ENCODE measurements at places on chromosomes 3 and 15. TPM values are rescaled to one million over a fixed set of nuclear protein-coding genes. Genes with fewer than 3 reads are reported as not detected.

Gene CTXND1
- total RNA-seq: 6.3 TPM

Gene GOLGA6A
- 0.98 TPM for total RNA-seq

Gene CCDC39
- 0.58 TPM for total RNA-seq

Gene OCA2
- total RNA-seq: 0.98 TPM

Gene TRPM7
- total RNA-seq: 57.8 TPM

Gene SACM1L
- total RNA-seq: 66.0 TPM

Gene GRAMD1C
- total RNA-seq: 3.0 TPM

Gene DNAH12
- 0.80 TPM for total RNA-seq

Gene CFAP100
- total RNA-seq: 1.5 TPM

Gene MRAS
- 314 TPM for total RNA-seq

Gene SHF
- 15.4 TPM for total RNA-seq

Gene FSTL1
- total RNA-seq: 480 TPM

Gene NR2E3
- total RNA-seq: not detected

Gene RHCG
- total RNA-seq: not detected

Gene GALNT15
- 54.4 TPM for total RNA-seq

Gene COL6A5
- not detected for total RNA-seq

Gene CCDC13
- total RNA-seq: 3.1 TPM

Gene SERPINI2
- not detected for total RNA-seq

Gene MST1R
- 2.7 TPM for total RNA-seq

Gene LXN
- 24.9 TPM for total RNA-seq

Gene EPB42
- total RNA-seq: 4.5 TPM

Gene SLC51A
- total RNA-seq: 0.58 TPM

Gene PLA2G4F
- not detected for total RNA-seq

Gene EAF2
- total RNA-seq: 7.1 TPM

Gene CNTN4
- total RNA-seq: 80.0 TPM

Gene SLC38A3
- 2.5 TPM for total RNA-seq

Gene MED12L
- total RNA-seq: 4.8 TPM

Gene SKOR1
- total RNA-seq: 1.3 TPM

Gene TRIM42
- not detected for total RNA-seq

Gene SHC4
- 74.2 TPM for total RNA-seq

Gene HERC2
- total RNA-seq: 84.9 TPM

Gene SAMMSON
- total RNA-seq: 3.4 TPM

Gene SYNPR
- not detected for total RNA-seq

Gene NUTM1
- total RNA-seq: not detected

Gene PPP2R3A
- 15.2 TPM for total RNA-seq

Gene PCLAF
- total RNA-seq: not detected

Gene TMEM108
- 0.67 TPM for total RNA-seq

Gene PAQR5
- total RNA-seq: 6.5 TPM

Gene RTP4
- total RNA-seq: 2.1 TPM

Gene C3orf85
- total RNA-seq: not detected

Gene ASB14
- not detected for total RNA-seq

Gene FETUB
- not detected for total RNA-seq

Gene RBPMS2
- 14.2 TPM for total RNA-seq

Gene CP
- 26.1 TPM for total RNA-seq

Gene MAP6D1
- total RNA-seq: 1.1 TPM

Gene AMT
- total RNA-seq: 12.4 TPM

Gene SIDT1
- 4.5 TPM for total RNA-seq

Gene CYP1A2
- total RNA-seq: not detected

Gene MCCC1
- total RNA-seq: 32.0 TPM

Gene MESP1
- 2.1 TPM for total RNA-seq

Gene TMEM212
- total RNA-seq: not detected

Gene CD86
- total RNA-seq: 15.4 TPM

Data from sciatic nerve (tissue), 2 donors.